ENCODE measurements at places on chromosomes 1 and 21. TPM values are rescaled to one million over a fixed set of nuclear protein-coding genes. Genes with fewer than 3 reads are reported as not detected.

DNA sequence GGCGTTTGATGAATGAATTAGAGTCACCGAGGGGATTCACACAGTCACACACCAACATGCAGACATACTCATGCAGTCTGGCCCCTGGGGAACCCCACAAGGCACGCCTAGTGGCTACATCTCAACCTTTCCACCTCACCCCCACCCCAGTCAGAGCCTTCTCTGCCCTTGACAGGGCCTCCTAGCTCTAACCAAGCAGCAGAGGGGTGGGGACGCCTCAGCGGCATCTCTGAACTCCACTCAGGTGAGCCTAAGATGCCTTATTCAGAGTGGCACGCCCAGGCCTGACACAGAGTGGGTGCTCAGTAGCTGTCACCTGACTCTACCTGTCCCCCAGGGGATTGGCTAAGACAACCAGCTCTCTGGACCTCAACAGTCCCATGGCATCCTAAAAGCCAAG, 3.7 kb upstream of the SDC3 start:
- no peak for DNase-seq

Gene ABCA4
- 5.3 TPM for total RNA-seq

GRCh38 chr1:195915826-195916225, 692.4 kb downstream of the KCNT2 start:
- DNase-seq, result no peak

Gene S100A3
- 2.2 TPM for total RNA-seq

All from lower leg skin (tissue), 4 donors.